MCF 10A (cell line): ENCODE measurements at places on chromosomes 11 and 22.

DNA sequence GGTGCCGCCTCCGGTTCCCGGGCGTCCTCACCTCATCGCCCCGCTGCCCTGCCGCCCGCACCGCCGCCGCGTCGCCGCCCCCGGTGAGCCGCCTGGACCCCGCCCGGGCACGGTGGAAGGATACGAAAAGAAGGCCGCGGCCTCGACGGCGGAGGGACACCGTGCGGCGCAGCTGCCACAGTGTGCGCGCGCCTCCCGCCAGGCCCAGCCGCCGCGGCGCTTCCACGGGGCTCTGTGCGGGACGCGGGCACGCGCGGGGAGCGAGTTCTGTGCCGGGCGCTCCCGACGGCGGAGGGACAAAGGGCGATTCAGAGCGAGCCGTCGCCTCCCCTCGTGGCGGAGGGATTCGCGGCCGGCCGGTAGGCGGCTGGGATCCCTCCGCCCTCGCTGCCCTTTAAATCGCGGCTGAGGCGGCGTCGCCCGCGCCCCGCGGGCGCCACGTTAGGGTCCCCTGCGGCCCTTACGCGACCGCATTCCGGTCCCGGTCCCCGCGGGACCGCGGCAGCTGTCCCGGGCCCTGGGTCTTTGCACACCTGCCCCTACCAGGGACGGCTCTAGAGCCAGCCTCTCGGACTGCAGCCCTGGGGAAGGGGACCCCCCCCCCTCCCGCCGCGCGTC lies 568 bp upstream of the KMT5B start:
- peak; percentile 81 for DNase-seq

GRCh38 chr11:103596315-103596714 lies 440.1 kb upstream of the DDI1 start:
- no peak for DNase-seq

DNA sequence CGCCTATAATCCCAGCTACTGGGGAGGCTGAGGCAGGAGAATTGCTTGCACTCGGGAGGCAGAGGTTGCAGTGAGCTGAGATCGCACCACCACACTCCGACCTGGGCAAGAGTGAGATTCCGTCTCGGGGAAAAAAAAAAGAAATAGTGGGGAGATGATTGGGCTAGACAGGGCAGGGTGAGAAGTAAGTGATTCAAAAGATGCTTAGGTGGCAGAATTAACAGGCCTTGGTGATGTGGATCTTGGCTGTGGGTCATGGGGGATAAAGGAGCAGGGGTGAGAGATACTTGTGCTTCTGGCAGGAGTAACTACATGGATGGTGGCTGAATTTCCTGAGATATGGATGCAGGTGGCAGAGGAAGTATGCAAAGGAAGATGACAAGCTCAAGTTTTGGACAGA lies 13.1 kb upstream of the UCP3 start:
- DNase-seq: no peak

DNA sequence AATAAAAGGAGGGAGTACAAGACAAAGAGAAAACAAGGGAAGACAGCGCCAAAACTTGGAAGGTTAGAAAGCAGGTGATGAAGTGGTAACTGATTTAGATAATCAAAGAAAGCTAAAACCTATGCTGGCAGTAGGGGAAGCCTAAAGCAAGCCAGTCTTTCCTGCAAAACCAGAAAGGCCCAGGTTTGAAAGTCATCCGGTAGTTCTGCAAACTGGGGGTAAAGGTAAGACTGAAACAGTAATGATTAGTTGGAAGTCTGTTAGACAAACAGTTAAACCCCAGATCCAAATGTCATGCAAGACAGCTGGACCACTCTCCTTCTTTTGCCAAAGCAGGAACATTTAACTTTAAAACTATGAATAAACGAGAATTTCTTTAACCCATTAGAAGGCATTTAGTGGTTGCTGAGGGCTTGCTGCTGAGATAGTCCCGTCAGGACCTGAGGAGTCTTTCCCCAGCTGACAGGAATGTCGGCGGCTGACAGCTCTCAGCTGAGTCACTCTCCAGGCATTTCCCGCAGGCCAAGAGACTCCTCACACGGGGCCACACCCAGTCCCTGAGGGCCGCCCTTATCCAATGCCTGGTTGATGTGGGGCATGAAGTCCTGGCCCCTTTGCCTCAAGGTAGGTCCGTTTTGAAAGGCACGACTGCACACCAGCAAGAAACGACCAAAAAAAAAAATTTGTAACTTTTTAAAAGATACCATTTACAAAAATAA lies 36.3 kb upstream of the CFAP300 start:
- DNase-seq: peak; percentile 91

DNA sequence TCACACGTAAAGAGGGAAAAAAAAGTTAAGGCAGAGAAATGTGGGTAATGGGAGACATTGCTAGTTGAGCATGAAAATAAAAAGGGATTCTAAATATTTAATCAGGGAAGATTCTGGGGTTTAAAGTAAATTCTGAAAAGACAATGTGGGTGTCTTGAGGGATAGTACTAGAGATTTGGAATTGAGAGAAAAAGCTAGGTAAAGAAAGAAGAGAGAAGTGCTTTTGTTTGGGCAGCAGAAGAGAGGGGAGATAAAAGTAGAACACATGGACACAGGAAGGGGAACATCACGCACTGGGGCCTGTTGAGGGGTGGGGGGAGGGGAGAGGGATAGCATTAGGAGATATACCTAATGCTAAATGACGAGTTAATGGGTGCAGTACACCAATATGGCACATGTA lies 3.5 kb upstream of the YPEL4 start:
- DNase-seq: no peak

GRCh38 chr11:128913806-128914205 lies 22.6 kb downstream of the KCNJ5 start:
- no peak for DNase-seq

DNA sequence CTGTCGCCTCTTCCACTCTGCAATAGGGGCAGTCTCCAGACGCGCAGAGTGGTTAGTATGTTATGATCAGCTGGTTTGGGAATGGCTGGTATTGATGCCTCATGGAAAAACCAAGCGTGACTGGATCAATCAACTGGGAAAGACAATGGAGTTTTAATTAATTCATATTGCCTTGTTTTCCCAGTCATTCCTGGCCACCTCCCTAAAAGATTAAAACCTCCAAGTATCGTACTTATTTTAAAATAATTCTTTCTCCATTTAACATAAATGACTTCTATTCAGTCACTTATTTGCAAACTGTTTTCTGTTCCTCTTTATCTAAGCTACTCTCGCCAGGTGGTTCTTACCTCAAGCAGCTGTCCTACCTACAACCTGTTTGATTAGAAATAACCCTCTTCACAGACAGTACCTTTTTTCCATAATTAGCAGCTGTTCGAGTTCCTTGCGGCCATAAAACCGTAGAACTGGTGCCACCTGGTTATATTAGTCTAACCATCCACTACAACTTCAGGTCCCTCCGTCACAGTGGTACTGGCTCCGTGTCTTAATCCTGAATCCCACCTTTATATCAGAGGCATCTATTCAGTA lies 898 bp downstream of the ZNF215 start:
- DNase-seq: peak; percentile 17

GRCh38 chr22:45101515-45102227 lies 62.1 kb upstream of the NUP50 start:
- peak; percentile 83 for DNase-seq

- DNase-seq: no peak
Measured at GRCh38 chr11:126518071-126518971, 162.8 kb downstream of the ST3GAL4 start.

GRCh38 chr11:16841481-16841880 lies 103.0 kb downstream of the C11orf58 start:
- no peak for DNase-seq
